ENCODE measurements at places on chromosomes 12 and 14. TPM values are rescaled to one million over a fixed set of nuclear protein-coding genes. Genes with fewer than 3 reads are reported as not detected.
A peak's percentile ranks its signal among the peaks of the same experiment; 100 is the strongest.

GRCh38 chr12:57182918-57183575, 33.5 kb upstream of the NXPH4 start:
- peak; percentile 86 for DNase-seq

Gene PTPN21
- total RNA-seq: 21.4 TPM

DNA sequence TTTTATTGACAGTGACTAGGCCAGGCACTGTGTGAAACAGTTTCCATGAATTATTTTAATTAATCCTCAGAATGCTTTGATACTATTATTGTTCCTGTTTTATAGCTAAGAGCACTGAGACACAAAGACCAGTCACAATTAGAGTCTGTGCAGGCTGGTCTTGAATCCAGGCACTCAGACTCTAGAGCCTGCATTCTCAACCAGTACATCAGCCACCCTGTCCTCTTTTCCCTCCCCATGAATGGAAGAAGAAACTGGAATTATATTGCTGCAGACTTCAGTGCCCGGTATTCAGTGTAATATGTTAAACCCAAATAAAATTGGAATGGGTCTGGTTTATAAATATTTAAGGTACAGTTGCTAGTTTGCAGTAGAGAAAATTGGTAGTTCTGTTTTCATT, 303.0 kb upstream of the RGS6 start:
- DNase-seq: no peak

Gene AKAP5
- total RNA-seq: 0.52 TPM

DNA sequence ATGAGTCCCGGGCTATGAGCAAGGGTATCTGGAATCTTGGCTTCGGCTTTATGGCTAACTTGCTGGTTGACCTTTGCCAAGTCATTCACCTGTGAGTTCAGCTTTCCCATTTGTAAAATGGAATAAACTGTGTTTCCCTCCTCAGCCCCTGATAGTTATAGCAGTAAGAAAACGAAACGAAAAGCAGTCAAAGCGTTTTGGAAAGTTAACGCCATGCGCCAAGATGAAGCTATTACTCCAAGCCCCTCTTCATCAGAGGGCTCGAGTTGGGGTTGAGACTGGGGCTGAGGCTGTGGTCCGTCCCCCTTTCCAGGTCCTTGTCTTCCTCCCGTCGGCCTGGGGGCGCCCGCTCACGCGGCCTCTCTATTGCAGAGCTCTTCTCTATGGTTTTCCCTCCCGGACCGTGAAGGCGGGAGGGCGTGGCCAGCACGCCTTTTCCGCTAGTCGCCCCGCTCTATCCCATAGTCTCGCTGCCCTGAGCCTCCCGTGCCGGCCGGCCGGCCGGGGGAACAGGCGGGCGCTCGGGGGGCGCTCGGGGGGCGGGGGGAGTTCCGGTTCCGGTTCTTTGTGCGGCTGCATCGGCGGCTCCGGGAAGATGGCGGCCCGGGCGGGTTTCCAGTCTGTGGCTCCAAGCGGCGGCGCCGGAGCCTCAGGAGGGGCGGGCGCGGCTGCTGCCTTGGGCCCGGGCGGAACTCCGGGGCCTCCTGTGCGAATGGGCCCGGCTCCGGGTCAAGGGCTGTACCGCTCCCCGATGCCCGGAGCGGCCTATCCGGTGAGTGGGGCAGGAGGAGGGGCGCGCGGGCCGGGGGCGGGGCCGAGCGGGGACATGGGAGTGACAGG, at the start of gene SMARCD1:
Gene SMARCD1 (plus strand): TSS at position 568 of the 840 bp plus-strand sequence. CDS start 28 bp downstream, at position 596.
- peak; percentile 91 for DNase-seq
